ENCODE measurements at places on chromosomes 11 and 22.

DNA sequence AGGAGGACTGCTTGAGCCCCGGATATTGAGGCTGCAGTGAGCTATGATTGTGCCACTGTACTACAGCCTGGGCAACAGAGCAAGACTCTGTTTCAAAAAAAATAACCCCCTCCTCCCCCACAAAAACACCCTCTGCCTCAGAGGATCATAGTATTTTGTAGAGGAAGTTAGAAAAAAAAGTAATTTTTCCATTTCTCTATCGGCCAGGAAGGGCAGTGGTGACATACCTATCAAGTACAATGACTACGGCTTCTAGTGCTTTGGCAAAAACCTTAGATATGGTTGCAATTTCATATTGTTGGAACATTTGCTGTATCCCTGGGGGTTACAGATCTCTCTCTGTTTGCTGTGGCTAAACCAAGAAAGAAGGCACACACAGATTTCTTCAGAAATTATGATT is 28.9 kb downstream of the C2CD3 start:
- H3K4me1 ChIP-seq = no peaks in the 10 kb centered on the region
- no peaks in the 10 kb centered on the region for H3K27me3 ChIP-seq
- DNase-seq = no peak
- peaks cover 2% of the 10 kb centered on the region for H3K36me3 ChIP-seq
- H3K27ac ChIP-seq = no peak overlapping the region
- H3K4me3 ChIP-seq = no peak overlapping the region

- no peak overlapping the region for H3K4me3 ChIP-seq
- no peaks in the 10 kb centered on the region for H3K27me3 ChIP-seq
- H3K27ac ChIP-seq = no peak overlapping the region
- DNase-seq = no peak
Observed at GRCh38 chr11:5092821-5093585, 23.6 kb downstream of the OR52E1 start.

DNA sequence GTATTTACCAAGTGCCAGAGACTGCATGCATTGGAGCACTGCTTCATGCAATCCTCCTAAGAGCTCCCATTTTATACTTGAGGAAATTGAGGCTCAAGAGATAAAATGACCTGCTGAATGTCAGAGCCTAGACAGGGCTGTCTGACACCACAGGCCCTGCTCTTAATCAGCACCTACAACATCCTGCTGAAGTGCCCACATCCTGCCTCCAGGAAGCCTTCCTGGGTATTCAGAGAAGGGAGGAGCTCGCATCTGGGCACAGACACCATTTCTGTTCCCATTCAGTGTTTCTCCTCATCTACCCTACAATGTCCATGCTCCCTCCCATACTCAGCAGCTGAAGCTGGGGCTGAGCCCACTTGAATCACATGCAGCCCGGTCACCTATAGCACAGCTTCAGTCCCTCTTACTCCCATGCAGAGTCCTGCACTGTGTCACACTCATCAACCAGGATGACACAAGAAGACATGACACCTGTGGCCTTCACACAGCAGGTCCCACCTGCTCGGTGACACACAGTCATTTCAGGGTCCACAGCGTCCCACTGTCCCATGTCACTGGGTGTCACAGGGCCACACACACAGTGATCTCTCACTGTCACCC is 53.1 kb downstream of the PDE2A start:
- no peaks in the 10 kb centered on the region for H3K36me3 ChIP-seq
- H3K4me1 ChIP-seq = peaks cover 25% of the 10 kb centered on the region
- H3K4me3 ChIP-seq = no peak overlapping the region
- H3K27me3 ChIP-seq = peaks cover 2% of the 10 kb centered on the region
- H3K27ac ChIP-seq = no peak overlapping the region
- no peak for DNase-seq

DNA sequence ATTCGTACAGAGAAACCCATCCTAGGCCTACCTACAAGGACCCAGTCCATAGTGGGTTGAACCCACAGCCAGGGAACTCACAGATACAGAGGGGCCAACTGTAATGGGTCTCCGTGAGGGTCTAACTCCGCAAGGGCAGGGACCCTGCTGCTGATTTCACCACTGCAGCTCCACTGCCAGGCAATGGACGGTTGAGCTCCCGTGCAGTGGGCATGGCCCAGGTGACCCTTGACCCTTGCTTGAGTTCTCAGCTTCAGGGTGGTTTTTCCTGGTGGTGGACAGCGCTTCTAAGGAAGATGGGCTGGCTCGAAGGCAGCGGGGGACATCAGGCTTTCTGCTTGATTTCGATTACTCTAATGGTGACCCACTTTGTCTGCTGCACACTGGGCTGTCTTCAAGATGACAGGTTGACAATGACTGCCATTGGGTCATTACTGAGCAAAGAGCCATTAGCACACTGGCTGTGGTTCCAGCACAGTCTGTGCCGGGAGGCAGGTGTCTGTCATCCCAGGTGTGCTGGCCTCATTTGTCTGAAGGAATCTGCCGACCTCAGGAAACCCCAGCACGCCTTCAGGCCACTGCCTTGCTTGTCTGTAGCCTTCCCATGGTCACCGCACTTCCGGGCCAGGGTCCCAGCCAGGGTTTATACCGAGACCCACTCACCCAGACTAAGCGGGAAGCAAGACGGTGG is 3.7 kb upstream of the GAL start:
- H3K27me3 ChIP-seq = peaks cover 22% of the 10 kb centered on the region
- H3K36me3 ChIP-seq = no peaks in the 10 kb centered on the region
- no peak overlapping the region for H3K27ac ChIP-seq
- no peak for DNase-seq
- H3K4me3 ChIP-seq = no peak overlapping the region
- H3K4me1 ChIP-seq = peaks cover 12% of the 10 kb centered on the region

GRCh38 chr11:126816645-126817044 is 183.9 kb downstream of the KIRREL3 start:
- H3K27me3 ChIP-seq = no peaks in the 10 kb centered on the region
- H3K36me3 ChIP-seq = no peaks in the 10 kb centered on the region
- H3K27ac ChIP-seq = no peak overlapping the region
- peak; percentile 5 for DNase-seq

DNA sequence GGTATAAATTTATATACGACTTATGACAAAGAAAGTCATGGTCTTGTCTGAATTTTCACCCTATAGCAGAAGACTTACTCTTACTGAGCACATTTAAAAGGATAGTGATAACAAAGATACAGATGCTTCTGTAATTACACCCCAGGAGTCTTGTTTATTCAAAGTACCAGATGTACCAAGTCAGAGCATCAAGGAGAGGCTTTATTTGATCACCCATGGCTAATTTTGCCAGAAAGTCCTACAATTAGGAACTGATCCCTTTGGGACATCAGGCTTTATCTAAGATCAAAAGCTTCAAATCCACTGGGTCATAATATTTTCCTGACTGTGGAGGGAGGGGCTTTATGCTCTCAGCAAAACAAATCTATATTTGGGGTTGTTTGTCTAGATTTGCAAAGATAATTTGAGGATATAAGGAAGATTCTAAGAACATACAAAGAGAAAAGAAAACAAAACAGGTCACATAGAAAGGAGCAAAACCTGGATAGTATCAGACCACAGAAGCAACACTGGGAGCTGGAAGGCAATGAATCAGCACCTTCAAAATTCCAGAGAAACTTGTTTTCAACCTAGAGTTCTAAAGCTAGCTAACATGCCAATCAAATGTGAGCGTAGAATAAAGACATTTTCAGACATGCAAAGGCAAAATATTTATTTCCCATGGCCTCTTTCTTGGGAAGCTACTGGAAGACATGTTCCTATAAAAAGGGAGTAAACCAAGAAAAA is 124.8 kb upstream of the CSNK2A3 start:
- H3K36me3 ChIP-seq = no peaks in the 10 kb centered on the region
- H3K4me1 ChIP-seq = no peaks in the 10 kb centered on the region
- H3K4me3 ChIP-seq = no peak overlapping the region
- DNase-seq = no peak
- H3K27ac ChIP-seq = no peak overlapping the region

- no peak overlapping the region for H3K27ac ChIP-seq
- peaks cover 8% of the 10 kb centered on the region for H3K4me1 ChIP-seq
- H3K27me3 ChIP-seq = no peaks in the 10 kb centered on the region
- no peak for DNase-seq
- no peak overlapping the region for H3K4me3 ChIP-seq
- H3K36me3 ChIP-seq = no peaks in the 10 kb centered on the region
Observed at GRCh38 chr11:69205743-69206612, 50.2 kb downstream of the SMIM38 start.

DNA sequence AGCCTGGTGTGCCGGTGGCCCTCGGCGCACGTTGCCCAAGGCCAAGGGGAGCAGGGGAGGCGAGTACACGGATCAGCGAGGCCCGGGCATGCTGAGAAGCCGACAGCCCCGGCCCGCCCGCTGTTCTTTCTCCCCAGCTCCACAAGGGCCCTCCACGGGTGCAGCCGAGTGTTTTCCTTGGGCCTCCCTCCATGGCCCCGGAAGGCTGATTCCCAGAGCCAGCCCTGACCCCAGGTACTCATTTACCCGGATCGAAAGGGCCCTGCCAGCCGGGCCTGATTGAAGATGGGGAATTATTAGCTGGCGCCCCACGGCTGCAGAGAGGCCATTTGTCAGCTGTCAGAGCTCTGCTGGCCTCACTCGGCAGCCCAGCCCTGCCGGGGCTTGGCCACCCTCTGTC is 53.1 kb downstream of the WNT7B start:
- H3K27ac ChIP-seq = no peak overlapping the region
- H3K4me1 ChIP-seq = no peaks in the 10 kb centered on the region
- DNase-seq = no peak
- H3K27me3 ChIP-seq = no peaks in the 10 kb centered on the region
- no peak overlapping the region for H3K4me3 ChIP-seq

DNA sequence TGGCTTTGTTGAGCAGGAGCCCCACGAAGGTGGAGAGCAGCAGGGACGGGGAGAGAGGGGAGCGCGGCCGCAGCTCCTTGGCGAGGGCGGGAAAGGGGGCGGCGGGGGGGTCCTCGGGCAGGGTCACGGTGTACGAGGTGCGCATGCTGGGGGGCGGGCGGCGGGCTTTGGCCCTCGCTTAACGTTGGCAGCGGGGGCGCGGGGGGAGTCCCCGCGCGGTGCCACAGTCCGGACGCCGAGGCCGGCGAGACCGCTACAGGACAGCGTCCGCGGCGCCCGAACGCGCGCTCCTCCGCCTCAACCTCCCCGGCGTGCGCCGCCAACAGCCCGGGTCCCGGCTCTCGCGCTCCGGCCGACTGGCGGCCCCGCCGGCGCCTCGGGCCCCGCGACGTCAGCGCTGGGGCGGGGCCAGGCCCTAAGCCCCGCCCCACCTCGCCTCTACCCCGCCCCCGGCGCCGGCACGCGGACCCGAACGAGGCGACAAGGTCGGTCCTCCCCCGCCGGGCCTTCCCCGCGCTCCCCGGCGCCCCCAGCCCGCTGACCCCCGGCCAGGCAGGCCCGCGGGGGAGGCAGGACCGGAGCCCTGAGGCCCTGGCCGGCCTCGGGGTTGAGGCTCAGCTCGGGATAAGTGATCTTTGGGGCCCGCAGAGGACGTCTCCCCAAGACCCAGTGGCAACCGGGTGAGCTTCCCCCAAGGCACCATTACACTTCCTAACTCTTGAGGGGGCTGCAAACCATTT is 17.5 kb downstream of the USP2 start:
- H3K36me3 ChIP-seq = no peaks in the 10 kb centered on the region
- H3K27ac ChIP-seq = no peak overlapping the region
- peaks cover 50% of the 10 kb centered on the region for H3K27me3 ChIP-seq
- peak; percentile 55 for DNase-seq

DNA sequence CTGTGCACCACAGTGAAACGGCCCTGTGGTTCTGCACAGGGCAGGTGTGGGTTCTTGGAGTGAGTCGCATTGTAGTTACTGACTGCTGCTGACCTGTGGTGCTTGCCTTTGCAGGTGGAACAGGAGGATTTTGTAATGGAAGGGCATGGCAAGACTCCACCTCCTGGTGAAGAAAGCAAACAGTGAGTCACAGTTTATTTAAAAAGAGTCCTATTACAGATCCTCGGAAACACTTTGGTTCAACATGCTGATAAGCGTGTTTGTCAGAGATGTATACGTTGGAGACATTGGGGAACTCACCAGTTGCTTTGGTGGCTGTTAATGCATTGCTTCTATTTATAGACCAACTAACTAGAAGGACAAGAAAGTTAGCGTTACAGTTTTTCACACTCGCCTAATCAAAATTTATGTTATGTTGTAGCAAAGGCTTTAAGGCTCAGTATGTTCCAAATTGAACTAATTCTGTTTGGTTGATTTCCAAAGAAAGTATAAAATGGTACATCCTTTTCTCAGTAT is 21.7 kb upstream of the TNRC6B start:
- no peak overlapping the region for H3K4me3 ChIP-seq
- H3K27ac ChIP-seq = no peak overlapping the region
- peak; percentile 26 for DNase-seq
- H3K4me1 ChIP-seq = no peaks in the 10 kb centered on the region

DNA sequence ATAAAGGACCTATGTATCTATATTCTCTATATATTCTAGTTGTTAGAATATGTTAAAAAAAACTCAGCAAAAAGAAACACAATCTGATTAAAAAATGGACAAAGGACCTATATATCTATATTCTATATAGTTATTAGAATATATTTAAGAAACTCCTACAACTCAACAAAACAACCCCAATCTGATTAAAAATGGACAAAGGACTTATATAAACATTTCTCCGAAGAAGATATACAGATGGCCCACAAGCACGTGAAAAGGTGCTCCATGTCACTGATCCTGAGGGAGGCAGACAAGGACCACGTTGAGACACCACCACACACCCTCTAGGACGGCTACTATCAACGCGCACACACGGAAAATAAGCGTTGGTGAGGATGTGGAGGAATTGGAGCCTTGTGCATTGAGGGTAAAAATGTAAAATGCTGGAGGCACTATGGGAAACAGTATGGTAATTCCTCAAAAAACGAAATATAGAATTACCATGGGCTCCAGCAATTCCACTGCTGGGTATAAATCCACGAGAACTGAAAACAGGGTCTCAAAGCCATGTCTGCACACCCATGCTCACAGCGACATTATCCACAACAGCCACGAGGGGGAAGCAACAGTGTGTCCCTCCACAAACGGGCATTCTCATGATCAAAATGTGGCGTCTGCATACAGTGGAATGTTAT is 22.7 kb downstream of the YPEL1 start:
- H3K4me1 ChIP-seq = no peaks in the 10 kb centered on the region
- peaks cover 2% of the 10 kb centered on the region for H3K36me3 ChIP-seq
- no peak overlapping the region for H3K27ac ChIP-seq
- no peaks in the 10 kb centered on the region for H3K27me3 ChIP-seq

- peaks cover 6% of the 10 kb centered on the region for H3K36me3 ChIP-seq
- no peak overlapping the region for H3K27ac ChIP-seq
- H3K4me3 ChIP-seq = no peak overlapping the region
- no peak for DNase-seq
- H3K4me1 ChIP-seq = no peaks in the 10 kb centered on the region
Observed at GRCh38 chr11:46471943-46472661, 80.5 kb upstream of the CHRM4 start.
